ENCODE measurements at places on chromosomes 13 and 19.
A peak's percentile ranks its signal among the peaks of the same experiment; 100 is the strongest.

- DNase-seq = no peak
These were observed 445.2 kb upstream of the MIR17HG start for GRCh38 chr13:90902255-90902654.

- no peak for DNase-seq
These were observed 13.6 kb downstream of the ACP4 start for GRCh38 chr19:50803633-50804419.

DNA sequence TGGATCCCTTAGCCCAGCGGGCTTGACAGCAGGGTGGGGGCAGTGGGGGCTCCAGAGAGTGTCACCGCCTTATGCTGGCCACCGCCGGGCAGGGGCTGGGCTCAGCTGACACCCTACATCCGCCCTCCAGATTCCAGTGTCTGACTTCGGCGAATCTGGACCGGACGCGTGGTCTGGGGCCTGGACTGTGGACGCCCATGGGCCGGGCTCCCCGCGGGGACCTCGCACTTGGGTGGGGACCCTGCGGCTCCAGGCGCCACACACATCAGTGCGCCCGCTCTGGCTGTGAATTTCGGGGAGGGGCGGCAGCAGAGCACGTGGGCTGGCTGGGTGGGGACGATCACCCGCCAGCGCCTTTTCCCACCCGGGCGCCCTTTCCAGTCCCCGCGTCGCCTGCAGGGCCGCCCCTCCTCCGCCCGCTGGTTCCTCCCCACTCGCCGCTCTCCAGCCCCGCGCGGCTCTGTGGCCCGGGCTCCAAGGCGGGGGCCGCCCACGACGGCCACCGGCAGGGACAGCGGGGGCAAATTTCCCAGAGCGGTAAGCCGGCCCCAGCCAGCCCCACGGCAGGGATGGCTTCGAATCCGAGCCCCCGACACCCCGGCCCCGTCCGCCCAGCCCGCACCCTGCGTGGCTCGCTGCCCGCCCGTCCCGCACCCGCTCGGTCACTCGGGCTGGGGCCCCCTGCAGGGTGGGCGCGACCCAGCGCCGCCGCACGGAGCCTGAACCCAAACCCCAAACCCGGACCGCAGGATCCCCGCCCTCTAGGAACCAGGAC is 23.3 kb upstream of the ZNF99 start:
- DNase-seq = no peak

DNA sequence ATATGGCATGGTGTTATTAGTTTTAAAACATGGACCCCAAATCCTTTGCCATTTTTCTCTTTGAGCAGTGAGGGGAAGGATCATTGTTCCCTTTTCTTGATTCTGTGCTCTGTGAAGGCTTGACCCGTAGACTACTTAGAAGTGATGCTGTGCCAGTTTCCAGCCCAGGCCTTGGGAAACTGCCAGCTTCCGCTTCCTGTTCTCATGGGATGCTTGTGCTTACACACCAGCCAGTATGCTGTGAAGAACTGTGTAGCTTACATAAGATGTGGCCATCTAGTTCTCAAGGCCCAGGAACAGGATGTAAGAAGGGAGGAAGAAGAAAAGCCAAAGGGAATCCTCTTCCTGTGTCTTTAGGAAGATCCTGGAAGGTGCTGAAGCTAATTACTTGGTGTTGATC is 180.9 kb downstream of the PCCA start:
- DNase-seq = no peak

DNA sequence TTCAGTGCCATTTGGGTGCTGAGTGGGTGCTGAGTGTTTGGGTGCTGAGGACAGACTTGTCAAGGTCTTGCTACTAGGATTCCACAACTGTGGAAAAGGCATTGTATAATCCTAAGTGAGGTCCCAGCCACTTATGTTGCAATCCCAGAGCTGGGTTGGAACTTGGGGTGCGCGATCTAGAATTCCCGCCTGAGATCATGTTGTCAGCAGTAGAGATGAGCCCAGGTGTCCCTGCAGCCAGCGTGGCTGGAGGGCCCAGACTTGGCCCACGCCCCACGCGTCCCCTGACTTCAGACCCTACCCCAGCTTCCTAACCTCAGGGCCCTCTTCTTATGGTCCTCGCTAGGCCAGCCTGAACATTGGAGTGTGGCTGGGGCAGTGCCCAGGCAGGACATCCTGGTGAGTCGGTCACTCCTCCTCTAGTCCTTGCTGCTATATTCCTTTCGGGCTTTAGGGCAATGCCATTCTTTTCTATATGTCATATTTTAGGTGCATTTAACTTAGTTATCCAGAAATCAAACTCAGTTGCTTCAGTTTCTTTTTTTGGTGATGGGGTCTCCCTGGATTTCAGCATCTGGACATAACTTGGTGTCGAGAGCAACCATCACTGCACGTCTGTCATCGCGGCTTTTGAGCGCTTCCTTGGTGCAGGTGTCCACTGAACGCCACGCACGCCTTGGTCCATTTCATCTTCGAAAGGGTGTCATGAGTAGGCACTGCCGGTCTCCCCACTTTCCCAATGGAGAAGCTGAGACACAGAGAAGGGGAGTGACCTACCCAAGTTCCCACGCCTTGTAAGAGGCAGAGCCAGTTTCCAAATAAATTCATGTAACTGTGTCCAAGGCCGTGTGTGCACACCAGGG is 46.4 kb upstream of the F7 start:
- no peak for DNase-seq

DNA sequence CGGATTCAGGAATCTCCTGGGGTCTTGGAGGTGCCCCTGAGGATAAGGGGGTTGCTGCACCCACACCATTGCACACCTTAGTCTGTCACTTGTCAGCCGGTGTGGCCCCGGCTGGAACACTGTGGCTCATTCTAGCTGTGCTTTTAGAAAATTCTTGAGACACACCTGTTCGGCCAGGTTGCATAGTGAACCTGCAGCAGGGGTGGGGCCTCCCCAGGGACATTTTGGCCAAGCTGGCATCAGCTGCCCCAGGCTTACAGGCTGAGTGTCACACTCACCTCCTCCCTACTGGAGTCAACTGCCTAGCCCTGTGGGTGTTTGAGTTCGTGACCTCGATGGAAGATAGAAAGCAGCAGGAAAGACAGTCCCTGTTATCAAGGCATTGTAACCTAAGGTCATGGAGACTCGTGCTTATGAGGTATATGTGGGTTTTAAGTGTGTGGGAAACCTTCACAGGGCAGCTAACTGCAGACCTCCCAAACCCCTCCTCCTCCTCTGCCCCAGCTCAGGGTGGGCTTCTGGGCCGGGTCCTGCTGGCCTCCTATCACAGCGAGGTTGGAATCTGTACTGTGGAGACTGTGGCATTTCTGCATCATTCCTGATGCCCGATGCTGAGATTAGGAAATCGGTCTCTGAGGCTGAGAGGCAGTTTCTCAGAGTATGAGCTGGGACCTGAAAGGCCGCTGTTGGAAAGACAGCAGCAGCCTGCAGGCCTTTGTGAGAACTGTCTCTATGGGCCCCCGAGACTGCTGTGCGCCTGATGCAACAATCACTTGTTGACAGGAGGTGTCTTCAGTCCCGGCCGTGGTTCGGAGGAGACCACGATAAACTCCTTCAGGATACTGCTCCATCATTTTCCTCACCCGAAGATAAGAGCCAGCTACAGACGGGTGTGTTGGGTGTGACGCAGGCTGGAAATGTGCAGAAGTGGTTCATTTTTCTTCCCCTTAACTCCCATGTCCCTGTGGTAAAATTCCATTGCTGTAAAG is 72.2 kb downstream of the ATP11A start:
- no peak for DNase-seq

DNA sequence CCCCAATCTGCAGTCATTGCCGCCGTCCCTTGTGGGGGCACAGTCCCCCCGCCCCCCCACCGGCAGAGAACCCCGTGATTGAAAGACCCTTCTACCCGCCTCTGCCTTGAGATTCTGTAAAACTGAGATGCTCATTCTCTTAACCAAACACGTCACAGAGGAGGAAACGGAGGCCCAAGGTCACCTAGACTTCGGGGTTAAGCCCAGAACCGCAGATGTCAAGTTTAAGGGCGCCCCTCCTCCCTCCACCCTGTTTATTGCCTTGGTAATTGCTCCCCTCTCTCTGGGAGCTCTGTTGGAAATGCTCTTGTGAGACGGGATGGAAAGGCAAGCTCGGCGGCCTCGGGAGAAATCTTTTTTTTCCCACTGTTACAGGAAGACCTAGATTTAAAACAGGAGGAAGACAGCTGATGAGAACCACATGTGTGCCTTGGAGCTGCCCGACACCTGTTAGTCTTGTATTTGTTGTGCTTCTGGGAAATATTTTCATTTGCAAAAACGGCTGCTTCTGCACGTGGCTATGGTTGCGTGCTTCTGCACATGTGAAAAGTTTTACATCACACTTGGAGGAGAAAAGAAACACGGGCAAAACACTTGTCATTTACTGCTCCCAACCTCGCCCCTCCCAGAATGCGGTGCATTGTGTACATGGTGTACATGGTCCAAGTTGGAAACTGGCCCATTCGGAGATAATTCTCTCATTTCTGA is 1.1 kb upstream of the MED26 start:
- DNase-seq = no peak

GRCh38 chr13:48074006-48074405 is 20.9 kb downstream of the MED4 start:
- DNase-seq = no peak

GRCh38 chr13:57624565-57625435 is 6.7 kb upstream of the PCDH17 start:
- DNase-seq = peak; percentile 55

- no peak for DNase-seq
These were observed 40.2 kb downstream of the CARS2 start for GRCh38 chr13:110665491-110666254.

DNA sequence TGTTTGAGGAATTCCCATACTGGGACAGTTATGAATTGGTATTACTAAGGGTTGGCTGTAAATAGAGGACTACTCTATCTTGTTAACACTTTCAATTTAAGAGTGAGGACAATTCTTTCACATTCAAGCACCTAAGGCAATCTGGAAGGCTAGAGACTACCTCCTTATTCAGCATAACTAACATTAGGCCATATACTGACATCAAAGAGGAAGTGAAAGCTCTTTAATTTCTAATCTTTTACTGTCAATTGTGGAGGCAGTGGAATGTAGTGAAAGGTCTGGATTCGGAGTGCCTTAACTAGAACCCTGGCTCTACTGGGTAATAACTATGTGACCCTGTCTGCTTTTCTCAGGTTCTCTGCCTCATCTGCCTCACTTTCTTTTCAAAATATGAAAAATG is 134.0 kb downstream of the UFM1 start:
- no peak for DNase-seq

- DNase-seq = no peak
These were observed 12.4 kb upstream of the DGKH start for GRCh38 chr13:42035905-42036521.

DNA sequence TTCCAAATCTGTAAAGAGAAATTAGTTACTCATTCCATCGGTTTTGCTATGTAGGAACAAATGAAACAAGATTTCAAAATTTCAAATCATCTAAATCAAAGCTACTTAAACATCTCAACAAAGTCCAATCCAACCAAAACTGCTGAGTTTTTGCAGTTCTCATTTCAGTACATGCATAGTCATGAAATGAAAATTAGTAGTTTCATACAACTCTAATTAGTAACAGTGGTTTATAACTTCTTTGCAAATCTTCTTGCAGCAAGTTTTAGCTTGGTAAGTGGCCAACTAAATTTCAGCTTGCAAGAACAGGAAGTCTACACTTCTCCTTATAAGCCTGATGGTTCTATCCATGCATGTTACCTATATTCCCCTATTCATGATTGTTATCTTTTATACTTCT is 75.6 kb downstream of the SPRY2 start:
- DNase-seq = no peak

DNA sequence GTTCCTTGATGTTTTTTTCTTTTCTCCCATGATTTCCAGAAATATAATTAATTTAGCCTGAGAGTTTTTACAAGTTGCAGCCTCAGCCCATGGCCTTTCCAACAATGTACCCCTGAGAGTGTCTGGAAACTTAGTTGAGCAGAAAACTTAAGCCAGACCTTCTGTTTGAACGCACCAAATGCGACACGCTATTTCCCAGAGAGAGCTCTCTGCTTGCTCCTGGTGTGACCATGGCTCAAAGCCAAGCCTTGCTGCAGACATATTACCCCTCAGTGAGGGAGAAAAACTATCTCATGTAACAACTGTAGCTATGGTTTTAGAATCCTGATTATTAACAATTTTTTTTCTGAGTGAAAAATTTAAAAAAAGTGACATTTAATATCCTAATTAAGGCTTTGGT is 1204.5 kb upstream of the SLC10A2 start:
- DNase-seq = no peak

DNA sequence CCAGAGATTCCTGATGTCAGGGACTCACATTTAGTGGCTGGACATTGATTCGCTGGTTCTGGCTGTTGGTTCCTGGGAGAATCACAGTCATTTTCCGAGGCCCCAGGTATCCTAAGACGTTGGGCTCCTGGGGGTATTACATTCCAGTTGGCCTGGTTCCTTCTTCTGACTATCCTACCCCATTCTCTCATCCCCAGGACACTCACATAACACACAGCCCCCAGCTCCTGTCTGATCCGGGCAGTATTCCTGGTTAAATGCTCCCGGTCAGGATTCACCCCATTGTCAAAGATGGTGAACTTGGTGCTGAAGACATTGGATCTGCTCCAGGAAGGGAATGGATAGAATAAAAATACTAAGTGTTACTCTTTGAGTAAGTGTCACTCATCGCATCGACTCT is 11.5 kb downstream of the PPP1R15A start:
- DNase-seq = no peak

- no peak for DNase-seq
These were observed 4.2 kb upstream of the ZIC2 start for GRCh38 chr13:99977334-99977911.

GRCh38 chr19:52270266-52270885 is 989 bp downstream of the ZNF766 start:
- DNase-seq = peak; percentile 48

- no peak for DNase-seq
These were observed 14.5 kb upstream of the SPC24 start for GRCh38 chr19:11169896-11170678.

DNA sequence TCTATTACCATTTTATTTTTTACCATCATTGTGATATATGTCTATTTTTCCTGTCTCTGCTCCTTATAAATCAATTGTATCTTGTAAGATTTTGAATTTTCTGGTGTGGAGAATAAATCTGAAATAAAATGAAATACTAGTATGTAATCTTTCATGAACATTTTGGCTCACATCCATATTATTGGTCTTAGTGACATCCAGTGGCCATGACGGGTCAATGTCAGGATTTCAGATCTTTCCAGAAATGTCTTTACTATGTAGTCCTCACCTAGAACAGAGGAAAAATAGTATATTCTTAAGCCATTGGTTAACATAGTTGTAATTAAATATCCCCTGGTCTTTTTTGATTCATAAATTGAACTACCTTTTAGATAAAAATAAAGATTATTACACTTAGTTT is 109.8 kb upstream of the GPC6 start:
- no peak for DNase-seq

DNA sequence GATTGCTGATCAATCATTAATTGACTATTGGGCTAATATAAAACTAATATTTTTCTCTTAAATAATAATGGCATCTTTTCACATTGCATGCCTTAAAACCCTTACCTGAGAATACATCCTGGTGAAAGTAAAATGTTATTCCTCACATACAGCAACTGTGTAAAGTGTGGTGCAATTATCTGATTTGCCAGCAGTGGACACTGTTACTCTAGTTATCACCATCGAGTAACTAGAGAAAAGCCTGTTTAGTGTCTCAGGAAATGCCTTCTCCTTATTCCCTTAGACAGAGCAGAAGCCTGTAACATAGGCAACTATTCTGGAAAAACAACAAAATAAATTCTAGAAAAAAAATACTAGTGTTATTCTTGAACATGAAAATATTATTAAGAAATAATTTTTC is 459.8 kb downstream of the FGF14 start:
- DNase-seq = no peak
